ENCODE measurements at places on chromosomes 3 and 15. TPM values are rescaled to one million over a fixed set of nuclear protein-coding genes. Genes with fewer than 3 reads are reported as not detected.

DNA sequence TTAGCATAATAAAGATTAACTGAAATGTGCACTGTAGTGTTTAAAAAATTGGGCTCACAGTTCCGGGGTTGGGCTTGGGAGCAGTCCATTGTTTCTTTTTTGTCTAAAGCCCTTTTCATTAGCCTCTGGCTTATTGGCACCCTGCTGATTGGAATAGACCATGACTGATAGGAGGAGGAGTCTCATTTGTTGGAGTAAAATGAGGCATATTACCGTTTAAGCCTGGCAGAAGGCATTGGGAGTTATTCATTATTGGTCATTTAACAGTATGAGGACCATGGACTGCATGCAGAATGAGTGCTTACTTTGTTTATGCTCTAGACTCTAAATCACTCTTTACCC lies 139.0 kb upstream of the CGNL1 start:
- DNase-seq, result no peak

DNA sequence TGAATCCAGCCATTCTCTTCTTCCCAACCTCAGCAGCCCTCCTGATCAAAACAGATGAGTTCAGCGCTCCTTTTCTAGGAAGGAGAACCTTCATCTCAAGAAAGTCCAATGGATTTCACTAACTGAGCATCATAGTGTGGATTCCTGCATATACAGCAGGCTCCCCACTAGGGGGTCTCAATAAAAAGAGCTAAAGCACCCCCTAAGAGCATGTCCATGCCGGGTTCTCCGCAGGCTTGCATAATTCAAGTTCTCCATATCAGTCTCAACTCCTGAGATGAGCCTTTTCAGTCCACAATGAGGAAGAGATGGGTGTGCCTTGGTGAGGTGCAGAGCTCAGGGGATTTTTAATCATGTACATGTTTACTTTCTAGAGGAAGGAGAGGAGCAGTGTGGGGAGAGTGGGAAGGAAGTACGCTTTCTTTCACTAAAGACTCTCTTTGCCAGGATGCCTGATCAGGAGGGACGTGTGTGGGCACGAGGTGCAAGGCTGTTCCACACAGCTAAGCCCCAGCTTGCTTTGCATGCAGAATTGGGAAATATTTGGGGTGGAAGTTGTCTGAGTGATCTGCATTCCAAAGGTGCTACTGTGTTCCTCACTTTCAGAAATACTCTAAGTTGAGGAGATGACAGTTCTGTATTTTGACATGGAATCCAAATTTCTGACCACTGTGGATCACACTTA lies 563.5 kb downstream of the OCA2 start:
- DNase-seq, result no peak

- DNase-seq, result no peak
Measured at GRCh38 chr3:38609386-38610111, 39.9 kb downstream of the SCN5A start.

Gene CLDN11
- total RNA-seq, result 0.62 TPM

DNA sequence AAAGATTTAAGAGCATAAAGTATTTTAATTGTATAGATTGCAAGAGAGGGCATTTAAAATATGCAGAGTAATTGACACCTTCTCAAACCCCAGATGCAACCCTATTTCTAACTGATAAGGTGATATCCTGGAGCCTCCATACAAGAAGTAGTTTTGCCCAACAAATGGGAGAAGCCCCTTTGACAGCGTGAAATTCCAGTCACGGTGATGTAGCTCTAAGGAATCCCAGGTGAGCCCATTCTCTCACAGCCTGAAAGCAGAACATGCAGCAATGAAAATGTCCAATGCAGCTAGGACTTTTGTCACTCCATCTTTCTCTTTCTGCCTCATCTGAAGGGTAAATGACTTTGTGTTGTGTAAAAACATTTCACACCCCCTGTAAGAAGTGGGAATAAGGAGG lies 96.4 kb downstream of the TMEM212 start:
- no peak for DNase-seq

Gene CCR3
- total RNA-seq, result not detected

DNA sequence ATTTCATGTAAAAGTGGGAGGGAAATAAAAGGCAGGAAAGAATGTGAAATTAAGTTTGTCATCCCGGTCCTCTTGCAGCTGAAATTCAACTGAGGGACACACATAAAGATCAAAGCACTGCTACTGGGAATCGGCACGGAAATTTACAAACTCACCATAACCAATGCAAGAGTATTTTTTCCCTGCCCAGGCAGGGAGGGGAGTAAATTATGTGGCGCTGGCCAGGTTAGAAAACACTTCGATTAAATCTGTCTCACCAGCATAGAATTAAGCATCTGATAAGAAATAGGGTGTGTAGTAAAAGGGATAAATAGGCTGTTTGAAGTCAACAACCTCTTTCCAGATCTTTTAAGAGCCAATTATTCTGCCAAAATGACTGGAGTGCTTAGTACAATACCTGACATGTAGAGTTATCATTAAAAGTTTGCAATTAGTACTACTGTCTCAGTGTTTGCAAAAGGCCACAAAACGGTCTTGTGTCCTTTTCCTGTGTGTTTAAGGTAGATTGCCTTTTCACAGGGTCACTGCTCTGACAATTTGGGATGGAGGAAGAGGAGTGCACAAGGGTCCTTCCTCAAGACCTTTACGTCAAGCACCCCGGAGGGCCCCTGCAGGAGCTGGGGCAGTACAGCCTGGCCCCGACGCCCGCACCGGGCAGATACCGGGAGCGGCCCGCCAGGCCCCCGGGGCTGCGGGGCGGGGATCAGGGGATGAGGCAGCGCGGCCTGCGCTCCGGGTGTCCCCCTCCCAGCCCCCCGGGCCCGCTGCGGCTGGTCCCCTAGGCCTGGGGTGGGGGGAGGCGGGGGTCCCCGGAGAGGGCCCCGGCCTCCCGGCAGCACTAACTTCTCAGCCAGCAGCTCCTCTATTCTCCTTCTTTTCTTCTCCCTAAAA lies 651 bp downstream of the UBA3 start:
- DNase-seq, result peak; percentile 35

Gene STRIT1
- total RNA-seq, result 15.3 TPM

Gene ACAN
- 27.8 TPM for total RNA-seq

DNA sequence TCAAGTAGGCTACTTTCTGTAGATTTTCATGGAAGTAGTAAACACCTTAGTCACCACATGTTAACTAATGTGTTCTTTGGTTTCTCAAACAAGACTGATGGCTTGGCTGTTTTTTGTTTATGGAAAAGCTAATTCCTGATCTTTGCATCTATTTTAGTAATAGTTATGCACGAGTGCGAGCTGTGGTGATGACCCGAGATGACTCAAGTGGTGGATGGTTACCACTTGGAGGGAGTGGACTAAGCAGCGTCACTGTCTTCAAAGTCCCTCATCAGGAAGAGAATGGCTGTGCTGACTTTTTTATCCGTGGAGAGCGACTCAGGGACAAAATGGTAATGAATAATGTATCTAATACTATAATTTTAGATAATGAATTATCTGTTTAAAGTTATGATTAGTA lies 46.6 kb downstream of the SPRED1 start:
- no peak for DNase-seq

Gene ITGB5
- 14.3 TPM for total RNA-seq

Gene HAPLN3
- total RNA-seq, result 11.9 TPM

GRCh38 chr15:101018016-101018415 lies 98.9 kb downstream of the LRRK1 start:
- no peak for DNase-seq

Gene RARRES1
- 4.1 TPM for total RNA-seq

Gene PYGO1
- total RNA-seq, result 15.6 TPM

- peak; percentile 83 for DNase-seq
Measured at GRCh38 chr3:160564949-160565441, 376 bp downstream of the KPNA4 start.

Gene GOLGA8S
- 0.18 TPM for total RNA-seq

- DNase-seq, result no peak
Measured at GRCh38 chr15:35117543-35118265, 32.6 kb upstream of the NANOGP8 start.

Gene THRB
- 3.1 TPM for total RNA-seq

DNA sequence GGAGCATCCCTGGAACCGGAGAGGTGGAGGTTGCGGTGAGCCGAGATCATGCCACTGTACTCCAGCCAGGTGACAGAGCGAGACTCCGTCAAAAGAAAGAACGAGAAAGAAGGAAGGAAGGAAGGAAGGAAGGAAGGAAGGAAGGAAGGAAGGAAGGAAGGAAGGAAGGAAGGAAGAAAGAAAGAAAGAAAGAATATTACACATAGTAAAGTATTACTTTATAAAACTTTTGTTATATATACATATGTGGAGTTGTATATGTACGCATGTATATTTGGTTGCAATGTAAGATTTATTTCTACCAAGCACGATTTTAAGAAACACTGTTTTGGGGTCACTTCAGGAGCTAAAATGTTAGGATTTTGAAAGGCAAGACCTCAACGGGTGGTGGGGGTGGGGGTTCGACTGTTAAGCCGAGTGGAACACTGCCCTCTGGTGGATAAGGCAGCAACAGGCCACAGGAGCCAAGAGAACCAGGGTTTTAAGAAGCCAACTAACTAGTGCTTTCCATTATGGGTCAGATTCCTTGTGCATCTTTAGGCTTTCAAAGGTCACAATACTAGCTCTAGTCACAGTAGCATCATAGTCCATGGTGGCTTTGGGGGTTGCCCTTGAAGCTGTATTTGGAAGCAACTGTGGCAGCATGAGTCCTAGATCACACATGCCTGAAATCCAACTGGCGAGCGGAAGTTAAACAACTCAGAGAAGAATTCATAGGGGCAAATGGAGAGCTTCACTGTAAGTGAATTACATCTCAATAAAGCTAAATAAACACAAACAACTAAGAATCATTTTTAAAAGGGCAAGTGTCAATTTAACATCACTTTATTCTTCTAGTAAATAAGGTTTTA lies 22.5 kb downstream of the GLB1 start:
- DNase-seq, result peak; percentile 58

Gene BDH1
- 3.2 TPM for total RNA-seq

Gene ZNF80
- total RNA-seq, result 0.04 TPM

Gene TICRR
- 2.2 TPM for total RNA-seq

DNA sequence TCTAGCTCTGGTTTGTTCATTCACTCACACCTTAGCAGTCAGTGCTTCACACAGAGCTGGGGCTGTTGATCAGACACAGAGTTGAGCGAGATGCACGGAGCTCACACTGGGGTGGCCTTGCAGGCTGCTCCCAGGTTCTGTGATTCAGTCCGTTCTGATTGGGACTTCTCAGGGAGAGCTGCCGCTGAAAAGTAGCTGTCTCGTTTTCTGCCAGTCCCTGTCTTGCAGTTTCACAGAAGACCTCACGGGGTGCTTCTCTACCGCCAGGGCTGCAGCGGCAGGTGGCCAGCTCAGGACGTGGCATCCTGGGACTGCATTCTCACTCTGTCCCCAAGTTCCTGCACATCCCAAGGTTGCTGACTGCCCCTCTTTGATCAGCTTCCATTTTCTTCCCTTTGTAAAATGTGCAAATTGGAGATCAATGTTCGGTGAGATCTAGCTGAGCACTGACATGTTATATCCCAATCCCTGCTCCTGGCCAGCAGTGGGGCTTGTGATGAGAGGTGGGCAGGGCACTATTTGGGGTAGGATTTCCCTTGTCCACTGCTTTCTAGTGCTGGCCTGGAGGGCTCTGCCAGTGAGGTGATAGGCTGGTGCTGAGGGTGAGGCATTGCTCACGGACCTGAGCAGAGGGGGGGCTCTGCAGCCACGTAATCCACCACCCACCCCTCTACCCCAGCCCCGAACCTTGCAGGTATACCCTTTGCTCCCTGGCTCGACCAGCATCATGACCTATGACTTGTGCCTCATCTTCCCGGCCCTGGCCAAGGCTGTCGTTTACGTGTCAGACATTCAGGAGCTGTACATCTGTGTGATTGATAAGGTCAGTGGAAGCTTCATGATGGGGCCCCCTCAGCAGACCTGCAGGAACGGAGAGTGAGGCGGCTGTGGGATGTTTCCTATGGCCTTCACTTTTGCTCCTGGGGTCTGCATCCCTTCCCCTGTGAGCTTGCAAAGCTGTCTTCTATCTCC lies 5.3 kb upstream of the TXNRD3 start:
- DNase-seq, result no peak

GRCh38 chr3:123723522-123724168 lies 138.8 kb upstream of the HACD2 start:
- peak; percentile 90 for DNase-seq

DNA sequence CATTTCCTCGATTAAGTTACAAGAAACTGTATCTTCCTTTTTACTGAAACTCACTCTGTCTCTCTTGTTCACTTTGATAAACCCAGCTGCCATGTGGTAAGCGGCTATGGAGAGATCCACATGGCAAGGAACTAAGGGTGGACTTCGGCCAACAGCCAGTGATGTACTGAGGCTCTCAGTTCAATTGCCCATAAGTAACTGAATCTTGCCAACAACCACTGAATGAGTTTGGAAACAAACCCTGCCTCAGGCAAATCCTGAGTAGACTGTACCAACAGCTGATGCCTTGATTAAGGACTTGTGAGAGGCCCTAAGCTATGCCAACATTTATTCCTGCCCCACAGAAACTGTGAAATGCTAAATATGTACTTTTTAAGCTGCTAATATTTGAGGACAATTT lies 433.5 kb downstream of the PLOD2 start:
- no peak for DNase-seq

- peak; percentile 75 for DNase-seq
Measured at GRCh38 chr3:48543271-48543866, 13.2 kb downstream of the PFKFB4 start.

GRCh38 chr3:139689708-139690228 lies 12.0 kb upstream of the NMNAT3 start:
- DNase-seq, result no peak

DNA sequence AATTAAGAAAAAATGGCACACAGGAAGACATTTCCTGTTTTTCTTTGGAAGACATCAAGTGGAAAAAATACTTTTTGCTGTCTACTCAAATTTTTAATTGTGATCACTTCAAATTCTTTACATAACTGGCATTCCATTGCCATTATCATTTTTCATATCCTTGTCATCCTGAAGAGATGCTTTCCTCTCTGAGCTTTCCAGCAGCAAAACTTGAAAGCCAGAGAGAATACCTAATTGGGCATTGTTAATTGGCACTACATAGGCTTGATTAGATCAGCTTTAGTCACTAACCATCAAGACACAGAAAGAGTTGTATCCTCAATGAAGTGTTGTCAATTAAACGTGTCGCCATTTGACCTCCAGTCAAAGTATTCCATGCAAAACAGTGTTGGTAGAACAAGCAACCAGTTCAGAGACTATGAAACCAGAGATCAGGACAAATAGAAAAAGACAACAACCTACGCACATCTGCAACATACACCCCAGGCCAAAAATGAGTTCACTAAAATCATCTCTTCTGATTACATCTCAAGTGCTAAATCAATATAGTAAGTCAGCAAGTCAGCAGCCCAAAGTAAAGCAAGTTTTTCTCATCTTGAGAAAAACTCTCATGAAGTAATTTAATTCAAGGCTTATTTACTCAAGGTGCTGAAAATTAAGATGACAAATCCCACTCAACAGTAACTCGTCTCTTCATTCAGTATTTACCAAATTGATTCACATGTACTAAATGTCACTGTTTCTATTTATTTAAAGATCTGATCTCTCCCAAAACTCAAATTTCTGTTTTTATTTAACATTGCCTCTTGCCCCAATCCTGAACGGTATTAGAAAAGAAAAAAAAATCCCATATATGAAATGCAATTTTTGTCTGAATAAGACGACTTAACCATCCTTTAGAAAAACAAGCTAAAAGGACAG lies 123.0 kb downstream of the SUCLG2 start:
- DNase-seq, result no peak
